Stimulated activated naive B cell treated with anti-CD40 and anti-IgM and Interleukin-4, amounts not matched to agents 10 μg/mL and 1 μg/mL and 100 μg/mL, for 72 hours (primary cell): ENCODE measurements at places on chromosomes 1 and 21.

DNA sequence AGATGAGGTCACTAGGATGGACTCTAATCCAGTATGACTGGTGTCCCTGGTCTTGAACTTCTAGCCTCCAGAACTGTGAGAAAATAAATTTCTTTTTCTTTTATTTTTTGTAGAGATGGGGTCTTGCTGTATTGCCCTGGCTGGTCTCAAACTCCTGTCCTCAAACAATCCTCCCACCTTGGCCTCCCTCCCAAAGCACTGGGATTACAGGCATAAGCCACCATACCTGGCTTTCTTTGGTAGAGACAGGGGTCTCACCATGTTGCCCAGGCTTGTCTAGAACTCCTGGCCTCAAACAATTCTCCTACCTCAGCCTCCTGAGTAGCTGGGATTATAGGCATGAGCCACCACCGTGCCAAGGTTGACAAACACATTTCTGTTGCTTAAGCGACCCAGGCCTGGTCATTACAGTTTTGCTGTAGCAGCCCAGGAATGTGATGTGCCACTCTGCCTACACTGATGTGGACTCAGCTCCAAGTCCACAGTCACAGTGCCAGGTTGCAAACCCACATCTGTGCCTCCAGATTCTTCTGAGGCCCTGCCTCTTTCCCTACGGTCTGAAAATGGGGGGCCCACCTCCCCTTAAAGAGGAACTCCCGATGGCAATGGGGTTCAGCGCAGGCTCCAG is 15.9 kb downstream of the PYCR2 start:
- DNase-seq, result no peak

GRCh38 chr1:172630056-172630818 is 28.7 kb upstream of the FASLG start:
- DNase-seq, result no peak

- no peak for DNase-seq
Measured at GRCh38 chr1:27650171-27650538, 15.2 kb upstream of the FGR start.

GRCh38 chr1:81690676-81691453 is 109.9 kb upstream of the ADGRL2 start:
- DNase-seq, result no peak

GRCh38 chr1:7574121-7575040 is 196.7 kb upstream of the VAMP3 start:
- no peak for DNase-seq
